Erythroblast (primary cell): ENCODE measurements at places on chromosomes 6 and 20.

DNA sequence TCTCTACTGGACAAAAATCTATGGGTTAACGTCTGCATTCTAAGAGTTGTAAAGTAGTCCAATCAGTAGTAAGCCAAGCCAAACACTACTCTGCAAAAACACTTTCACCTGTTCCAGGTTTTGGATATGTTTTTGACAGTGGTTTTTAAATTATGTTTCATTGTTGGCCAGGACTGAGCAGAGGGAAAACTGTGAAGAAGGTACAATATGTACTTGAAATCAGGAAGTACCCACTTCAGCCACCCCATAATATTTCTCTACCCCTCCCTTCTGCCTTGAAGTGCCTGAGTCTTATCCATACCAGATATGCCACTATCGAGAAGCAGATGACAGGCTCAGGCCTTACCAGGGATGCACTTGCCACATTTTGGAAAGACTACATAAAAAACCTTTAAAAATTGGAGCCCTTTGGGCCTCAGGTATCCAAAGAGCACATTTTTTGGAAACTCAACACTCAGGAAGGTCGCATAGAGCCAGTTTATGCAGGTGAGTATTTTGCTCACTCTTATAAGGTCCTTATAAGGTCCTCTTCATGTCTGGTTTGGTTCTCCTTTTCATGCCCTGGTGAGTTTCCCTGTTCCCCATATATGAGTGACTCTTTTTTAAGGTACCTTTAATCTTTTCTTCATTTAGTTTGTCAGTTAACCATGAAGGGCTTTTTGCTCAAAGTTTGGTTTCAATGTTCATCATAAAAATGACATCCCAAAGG lies 859.3 kb upstream of the FLRT3 start:
- DNase-seq: no peak

- no peak for DNase-seq
These were observed 10.6 kb downstream of the TEAD3 start for GRCh38 chr6:35486005-35486925.

DNA sequence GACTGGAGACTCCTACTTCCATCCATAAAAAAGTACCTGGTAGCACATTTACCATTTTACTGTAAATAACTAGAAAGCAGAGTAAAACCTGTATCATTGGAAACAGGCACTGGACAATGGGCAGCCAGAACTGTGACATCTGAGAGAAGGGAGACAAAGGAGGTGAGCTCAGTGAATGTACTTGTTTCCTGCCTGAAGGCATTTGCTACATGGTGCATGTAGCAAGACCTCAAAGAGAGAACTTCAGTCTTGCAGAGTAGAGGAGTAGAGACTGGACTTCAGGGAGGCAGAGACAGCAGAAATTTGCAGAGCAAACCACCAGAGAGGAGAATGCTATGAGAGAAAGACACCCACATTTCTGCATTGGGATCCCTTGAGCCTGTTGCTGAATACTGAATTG lies 171.0 kb upstream of the CCN2 start:
- no peak for DNase-seq

DNA sequence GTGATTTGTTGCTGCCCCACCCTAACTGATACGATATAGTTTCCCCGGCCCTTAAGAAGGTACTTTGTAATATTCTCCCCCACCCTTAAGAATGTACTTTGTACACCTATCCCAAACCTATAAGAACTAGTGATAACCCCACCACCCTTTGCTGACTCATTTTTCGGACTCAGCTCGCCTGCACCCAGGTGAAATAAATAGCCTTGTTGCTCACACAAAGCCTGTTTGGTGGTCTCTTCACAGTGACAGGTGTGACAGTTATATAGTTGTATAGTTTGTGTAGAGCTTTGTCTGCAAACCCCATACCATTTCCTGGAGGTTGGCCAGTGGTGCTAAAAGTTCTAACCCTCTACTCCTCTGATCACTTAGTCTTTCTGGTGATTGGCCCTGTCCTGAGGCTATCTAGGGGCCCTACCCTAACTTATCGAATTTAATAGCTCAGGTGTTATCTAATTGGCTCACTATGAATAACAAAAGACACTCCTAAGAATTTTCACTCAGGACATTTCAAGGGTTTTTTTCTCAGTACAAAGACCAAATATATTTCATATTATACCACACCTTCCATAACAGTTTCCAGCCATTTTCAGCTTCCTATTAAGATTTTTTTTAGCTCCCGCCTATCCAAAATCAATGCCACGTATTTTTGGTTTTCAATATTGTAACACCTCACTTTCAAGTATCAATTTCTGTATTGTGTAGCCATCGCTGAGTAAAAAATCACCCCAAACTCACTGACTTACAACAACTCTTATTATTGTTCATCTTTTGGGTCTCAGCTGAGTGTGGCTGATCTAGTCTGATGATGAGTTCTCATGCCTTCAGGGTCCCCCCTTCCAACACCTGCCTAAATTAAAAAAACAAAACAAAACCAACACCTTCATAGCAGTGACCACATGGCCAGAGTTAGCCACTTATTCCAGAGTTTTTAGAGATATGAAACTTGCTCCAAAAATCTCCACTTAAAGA lies 9.8 kb upstream of the BTN1A1 start:
- no peak for DNase-seq

DNA sequence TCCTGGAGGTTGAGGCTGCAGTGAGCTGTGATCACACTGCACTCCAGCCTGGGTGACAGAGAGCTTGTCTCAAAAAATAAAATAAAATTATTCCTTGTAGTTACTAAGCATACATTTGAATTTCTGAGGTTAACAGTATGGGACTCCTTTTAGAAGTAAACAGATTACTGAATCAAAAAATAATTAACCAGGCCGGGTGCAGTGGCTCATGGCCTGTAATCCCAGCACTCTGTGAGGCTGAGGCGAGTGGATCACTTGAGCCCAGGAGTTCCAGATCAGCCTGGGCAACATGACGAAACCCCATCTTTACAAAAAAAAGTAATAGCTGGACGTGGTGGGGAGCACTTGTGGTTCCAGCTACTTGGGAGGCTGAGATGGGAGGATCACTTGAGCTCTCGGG lies 22.1 kb upstream of the EEF1A1 start:
- no peak for DNase-seq

GRCh38 chr6:36683656-36684446 lies 5.3 kb downstream of the CDKN1A start:
- no peak for DNase-seq

DNA sequence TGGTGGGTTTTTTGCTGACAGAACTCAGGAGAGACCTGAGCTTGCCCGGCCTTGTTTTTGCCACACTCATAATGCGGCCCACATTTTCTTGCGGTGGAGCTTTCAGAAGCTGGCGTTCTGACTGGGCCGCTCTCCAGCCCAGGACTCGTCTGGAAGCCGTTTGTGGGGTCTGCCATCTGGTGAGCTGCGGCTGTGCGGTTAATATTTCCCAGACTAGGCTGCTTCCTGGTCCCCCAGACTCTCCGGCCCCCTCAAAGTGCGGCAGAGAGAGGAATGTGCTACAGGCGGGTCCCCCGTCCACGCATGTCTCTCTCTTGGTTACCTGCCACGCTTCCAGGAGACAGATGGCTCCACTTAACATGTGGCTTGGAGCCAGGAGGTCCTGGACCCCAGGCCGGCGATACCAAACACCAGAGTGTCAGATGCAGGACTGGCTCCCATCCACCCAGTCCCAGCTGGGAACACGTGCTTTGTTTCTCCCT lies 128.9 kb upstream of the PMEPA1 start:
- DNase-seq: no peak

- no peak for DNase-seq
These were observed 119.4 kb upstream of the TSHZ2 start for GRCh38 chr20:52852714-52853113.

DNA sequence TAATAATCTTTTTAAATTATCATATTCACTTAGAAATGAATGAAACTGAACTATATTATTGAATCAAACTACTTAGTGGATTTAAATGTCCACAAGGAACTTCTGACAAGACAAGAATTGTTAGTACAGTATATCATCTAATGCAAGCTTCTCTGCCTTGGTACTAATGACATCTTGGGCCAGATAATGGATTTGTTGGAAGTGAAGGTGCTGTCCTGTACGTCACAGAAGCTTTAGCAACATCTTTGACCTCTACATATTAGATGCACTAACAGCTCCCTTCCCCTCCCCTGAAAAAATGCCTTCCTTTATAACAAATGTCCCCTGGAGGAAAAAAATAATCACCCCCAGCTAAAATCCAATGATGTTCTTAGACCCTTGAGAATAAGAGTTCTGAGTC lies 695.8 kb upstream of the EYS start:
- DNase-seq: no peak

GRCh38 chr6:129750360-129750759 lies 40.4 kb upstream of the ARHGAP18 start:
- DNase-seq: peak; percentile 67

DNA sequence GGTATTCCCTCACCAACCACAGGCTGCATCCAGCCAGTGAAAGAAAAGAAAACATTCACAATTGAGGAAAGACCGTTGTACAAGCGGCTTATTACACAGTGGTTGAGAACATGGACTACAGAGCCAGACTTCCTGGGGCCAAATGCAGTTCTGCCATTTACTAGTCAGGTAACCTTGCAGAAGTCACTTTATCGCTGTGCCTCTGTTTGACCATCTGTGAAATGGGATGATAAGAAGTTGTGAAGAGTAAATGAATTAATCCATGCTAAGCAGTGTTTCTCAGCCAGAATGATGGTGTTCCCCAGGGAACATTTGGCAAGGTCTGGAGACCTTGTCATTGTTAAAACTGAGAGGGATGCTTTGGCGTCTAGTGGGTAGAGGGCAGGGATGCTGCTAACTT lies 14.8 kb downstream of the ARHGAP40 start:
- DNase-seq: no peak

GRCh38 chr6:145529582-145529981 lies 205.7 kb downstream of the EPM2A start:
- no peak for DNase-seq

DNA sequence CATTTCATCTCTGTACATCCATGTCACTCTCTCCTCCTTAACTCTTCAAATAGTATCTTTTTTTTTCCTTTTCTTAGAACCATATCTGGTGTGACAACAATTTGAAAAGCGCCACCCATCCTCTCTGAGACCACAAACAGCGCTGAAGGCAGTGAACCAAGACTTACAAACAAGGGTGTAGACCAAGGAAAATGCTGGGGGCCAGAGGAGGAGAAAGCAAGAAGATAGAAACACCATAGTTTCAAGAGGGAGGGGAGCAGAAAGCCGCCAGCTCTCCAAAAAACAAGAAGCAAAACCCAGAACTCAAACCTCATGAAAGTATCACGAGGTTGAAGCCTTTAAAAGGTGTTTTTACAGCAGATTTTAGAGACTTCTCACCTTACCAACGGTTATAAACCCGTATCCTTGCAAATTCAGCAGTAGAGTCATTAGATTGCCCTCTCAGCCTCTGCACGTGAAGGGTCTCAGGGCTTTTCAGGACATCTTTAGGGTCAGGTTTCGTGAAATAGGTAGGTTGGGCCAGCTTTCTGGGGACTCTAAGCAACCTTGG lies 13.3 kb upstream of the RIPOR2 start:
- no peak for DNase-seq

DNA sequence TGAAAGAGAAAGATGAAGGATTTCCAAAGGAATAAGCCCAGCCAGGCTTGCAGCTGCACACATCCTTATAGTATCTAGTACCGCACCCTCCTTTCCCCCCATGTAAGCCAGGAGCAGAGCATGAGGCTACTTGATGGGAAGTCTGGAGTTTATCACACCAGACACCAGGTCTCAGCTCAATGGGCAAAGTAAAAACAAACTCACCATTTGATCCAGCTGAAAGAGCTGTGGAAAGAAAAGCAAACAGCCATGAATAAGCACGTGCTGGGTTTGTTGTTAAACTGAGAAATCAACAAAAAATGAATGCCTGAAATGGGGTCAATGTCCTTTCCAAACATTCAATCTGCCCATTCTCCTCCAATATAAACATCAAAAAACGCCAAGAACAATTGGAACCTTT lies 50.6 kb upstream of the MAP7 start:
- DNase-seq: no peak

DNA sequence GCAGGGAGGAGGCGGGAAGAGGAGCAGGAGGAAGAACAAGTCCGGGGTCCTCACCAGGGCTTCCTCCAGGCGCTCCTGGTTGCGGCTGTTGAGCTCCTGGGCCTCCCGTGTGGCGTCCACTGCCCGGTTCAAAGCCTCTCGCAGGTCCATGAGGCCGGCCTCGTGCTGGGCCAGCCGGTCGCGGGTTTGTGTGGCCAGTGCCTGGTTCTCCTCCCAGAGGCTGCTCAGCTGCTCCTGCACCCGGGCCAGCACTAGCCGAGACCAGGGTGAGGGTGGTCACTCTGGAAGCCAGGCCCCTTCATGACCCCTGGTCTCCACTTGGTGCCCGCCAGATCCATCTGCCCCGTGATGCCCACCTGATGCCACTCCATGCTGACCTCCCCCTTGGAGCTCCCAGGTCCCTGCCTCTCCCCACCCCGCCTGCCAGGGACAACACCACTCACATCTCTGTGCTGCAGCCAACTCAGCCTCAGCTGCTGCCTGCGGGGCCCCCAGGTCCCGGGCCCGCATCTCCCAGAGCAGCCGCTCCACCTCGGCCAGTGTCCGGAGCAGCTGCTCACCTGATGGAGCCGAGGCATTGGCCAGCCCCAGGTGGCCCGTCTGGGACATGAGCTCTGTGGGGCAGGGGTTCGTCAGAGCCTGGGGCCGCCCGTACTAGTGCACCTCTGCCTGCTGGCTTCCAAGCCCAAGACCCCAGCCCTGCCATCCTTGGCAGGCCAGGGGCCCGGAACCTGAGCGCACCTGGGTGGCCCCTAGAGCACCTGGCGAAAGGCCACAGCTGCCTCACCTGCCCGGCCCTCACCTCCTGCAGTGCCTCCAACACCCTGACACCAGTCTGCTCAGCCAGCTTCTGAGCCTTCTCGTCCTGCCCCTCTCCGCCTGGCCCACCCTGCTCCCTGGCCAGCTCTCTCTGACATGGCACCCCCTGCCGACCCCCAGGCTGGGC lies 15.9 kb downstream of the ADRM1 start:
- peak; percentile 40 for DNase-seq

GRCh38 chr20:37389241-37389747 lies 43.4 kb downstream of the SRC start:
- no peak for DNase-seq

DNA sequence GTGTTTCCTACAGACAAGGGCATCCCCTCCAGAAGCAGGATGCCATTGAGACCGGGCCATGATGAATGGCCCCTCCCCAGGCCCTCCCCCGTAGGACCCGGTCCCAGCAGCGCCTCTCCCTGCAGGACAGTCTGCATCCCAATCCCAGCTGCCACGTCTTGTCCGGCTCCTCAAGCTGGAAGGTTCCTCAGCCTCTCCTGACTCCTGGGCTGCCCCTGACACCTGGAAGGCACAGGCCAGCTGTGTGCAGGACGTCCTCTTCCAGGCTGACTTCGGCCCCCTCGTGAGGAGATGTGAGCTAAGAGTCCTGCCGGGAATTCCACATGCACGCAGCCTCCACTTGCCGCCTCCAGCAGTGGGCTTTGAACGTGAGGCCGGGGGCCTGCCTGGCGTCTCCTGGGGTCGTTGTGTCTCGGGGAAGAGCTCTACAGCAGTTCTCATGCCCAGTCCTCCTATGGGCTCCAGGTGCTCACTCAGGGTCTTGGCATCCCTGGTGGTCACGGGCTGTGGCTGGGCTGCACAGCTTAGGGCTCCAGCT lies 64.4 kb downstream of the TAF4 start:
- DNase-seq: no peak

- no peak for DNase-seq
These were observed 13.9 kb downstream of the CHRNA4 start for GRCh38 chr20:63347081-63347741.
